ENCODE measurements at places on chromosomes 7 and 10.

GRCh38 chr10:133278577-133279265 is 2.1 kb upstream of the ADAM8 start:
- no peak for DNase-seq

- DNase-seq, result no peak
Measured at GRCh38 chr10:101244321-101245050, 15.2 kb upstream of the LBX1 start.

DNA sequence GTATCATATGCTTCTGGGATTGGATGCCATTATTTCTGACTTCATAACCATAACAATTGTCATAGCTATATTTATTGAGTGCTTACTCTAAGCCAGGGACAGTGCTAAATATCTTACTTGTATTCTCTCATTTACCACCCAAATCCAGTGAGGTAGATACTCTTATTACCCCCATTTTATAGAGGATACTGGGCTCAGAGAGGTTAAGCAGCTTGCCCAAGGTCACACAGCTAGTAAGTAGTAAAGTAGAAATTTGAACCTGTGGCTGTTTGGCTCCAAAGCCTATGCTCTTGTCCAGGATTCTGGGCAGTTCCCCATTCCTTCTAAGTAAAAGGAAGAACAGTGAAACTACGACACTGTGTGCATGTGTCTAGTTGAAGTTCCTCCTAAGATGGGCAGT is 56.5 kb downstream of the COL13A1 start:
- DNase-seq, result no peak

GRCh38 chr10:126734015-126734414 is 63.5 kb upstream of the C10orf90 start:
- DNase-seq, result no peak

DNA sequence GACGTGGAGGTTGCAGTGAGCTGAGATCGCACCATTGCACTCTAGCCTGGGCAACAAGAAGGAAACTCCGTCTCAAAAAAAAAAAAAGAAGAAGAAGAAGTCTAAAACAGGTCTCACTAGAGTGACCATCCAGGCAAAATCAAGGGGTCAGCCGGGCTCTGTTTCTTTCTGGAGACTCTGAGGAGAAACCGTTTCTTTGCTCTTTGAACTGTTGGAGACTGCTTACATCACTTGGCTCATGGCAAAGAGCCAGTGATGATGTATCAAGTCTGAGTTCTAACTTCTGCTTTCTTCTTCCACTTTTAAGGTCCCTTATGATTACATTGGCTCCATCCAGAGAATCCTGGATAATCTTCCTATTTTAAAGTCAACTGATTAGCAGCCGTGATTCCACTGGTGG is 306.8 kb downstream of the WDR11 start:
- DNase-seq, result no peak

DNA sequence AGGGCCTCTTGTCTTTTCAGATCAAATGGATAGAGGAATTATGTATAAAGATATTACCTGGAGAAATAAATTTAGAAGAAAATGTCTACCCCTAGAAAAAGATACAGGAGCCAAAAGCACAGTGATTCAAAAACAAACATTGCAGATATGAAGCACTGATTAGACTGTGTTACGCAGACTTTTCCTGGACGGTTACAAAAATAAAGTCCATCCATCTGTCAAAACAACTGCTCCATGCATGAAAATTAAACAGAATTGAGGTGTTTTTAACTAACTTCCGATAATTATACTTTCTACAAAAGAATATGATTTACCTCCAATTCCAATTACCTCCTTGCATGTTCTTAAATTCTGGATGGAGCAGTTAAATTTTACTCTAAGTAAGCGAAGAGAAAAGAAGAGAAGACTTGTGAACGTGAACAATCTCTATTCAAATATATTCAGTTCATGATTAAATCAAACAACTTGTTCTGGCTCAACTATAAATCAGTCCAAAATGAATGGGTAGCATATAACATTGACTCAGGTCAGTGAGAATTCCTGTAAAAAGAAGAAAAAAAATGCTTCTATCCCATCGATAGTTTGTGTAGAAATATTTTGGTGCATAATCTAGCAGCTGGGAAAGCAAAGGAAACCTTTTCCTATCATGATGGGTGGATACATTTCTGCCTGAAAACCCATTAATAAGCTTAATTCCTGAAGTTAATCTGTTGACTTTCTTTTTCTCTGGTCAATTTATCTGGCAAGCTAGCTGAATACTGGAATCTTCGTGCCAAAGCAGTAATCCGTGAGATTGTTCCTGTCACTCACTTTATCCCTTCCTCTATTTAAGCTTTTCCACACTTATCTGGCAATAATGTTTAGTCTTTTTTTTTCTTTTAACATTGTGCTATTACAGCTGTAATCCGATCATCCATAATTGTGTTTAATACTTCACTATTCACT is 80.4 kb downstream of the SEMA3A start:
- DNase-seq, result no peak

- DNase-seq, result no peak
Measured at GRCh38 chr10:87761892-87762291, 56.1 kb downstream of the ATAD1 start.

DNA sequence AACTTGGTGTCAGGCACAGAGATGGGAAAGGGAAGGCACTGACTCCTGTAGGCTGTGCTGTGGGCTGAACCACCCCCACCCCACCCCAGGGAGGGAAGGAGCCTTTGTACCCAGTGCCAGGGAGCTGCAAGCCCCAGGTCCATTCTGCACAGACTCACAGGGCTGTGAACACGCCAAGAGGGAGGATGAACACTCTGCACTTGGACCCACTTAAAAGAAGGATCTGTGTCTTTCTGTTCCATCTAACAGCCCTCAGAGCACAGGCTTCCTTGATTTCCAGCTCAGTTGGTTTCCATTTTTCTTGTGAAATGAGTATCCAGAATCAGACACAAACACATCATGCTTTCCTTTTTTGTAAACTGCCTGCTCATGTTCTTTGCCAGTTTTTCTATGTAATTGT is 84.9 kb downstream of the GRB10 start:
- no peak for DNase-seq

GRCh38 chr10:118817328-118818068 is 62.7 kb upstream of the CACUL1 start:
- DNase-seq, result no peak

GRCh38 chr7:134701272-134701671 is 54.6 kb downstream of the BPGM start:
- no peak for DNase-seq

GRCh38 chr7:1936531-1937251 is 266.6 kb downstream of the ELFN1 start:
- DNase-seq, result no peak

DNA sequence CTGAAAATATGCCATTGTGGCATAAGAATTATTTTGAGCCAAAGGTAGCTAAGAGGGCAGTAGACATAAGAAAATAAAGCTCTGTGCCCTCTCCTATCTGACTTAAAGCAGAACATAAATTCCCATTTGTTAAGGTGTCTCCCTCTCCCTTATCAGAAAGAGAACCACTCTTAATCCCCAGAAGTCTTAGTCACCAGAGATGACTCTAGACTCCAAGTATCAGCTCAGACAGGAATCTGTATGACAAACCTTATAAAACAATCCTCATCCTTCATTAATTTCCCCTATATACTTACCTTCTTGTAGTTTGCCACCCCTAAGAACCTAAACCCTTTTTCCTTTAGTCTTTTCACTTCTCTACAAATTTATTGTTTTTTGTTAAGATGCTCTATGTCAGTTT is 21.8 kb upstream of the PIP4K2A start:
- no peak for DNase-seq

DNA sequence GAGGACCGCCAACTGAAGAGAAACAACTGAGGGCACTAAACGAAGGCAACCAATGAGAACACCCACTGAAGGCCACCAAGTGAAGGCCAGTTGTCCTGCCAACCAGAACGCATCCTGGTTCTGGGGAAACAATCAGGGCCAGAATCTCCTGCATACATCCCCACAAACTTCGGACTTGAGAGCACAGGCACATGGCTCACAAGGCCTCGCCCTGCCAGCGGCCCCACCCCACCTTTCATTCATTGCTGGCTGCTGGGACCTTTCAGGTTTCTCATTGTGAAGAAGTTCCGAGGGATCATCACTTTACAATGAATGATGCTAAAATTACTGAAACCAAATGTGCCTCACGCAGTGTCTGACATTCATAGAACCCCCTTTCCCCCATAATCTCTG is 79.2 kb upstream of the ABI1 start:
- no peak for DNase-seq

DNA sequence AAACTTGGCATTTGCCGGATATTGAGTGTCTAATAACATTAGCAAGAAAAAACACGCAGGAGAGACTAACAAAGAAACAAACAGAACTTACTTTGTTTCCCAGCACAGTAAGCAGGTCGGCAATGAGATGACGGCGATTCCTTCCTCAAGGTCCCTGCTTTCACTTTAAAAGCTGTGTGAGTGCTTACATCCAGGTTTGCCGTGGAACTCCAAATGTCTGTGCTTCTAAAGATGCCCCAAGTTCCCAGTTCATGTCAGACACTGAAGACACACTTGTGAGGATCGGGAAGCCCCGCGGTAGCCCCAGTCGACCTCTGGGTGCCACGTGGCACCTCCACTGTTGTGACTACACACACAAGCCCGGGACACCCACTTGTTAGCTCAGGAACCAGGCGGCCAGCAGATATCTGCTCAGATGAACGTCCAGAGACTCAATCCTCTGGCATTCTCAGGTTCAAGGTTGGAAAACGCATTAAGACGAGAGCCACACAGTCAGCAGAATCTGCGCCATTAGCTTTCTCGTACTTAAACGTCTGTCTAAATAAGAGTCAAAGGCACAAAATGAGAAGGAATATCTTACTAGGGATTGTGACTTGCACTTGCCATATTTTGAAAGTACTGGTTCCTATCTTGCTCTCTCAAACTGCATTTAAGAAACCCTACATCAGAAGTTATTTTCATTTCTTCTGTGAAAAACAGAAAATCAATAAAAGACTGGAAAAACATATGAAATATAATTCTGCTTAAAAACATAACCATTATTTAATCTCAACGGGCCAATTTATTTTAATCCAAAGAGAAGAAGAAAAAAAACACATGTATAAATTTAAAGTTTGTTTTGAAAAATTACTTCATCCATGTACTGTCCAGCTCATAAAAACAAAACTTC is 207.6 kb upstream of the KLF14 start:
- DNase-seq, result no peak

DNA sequence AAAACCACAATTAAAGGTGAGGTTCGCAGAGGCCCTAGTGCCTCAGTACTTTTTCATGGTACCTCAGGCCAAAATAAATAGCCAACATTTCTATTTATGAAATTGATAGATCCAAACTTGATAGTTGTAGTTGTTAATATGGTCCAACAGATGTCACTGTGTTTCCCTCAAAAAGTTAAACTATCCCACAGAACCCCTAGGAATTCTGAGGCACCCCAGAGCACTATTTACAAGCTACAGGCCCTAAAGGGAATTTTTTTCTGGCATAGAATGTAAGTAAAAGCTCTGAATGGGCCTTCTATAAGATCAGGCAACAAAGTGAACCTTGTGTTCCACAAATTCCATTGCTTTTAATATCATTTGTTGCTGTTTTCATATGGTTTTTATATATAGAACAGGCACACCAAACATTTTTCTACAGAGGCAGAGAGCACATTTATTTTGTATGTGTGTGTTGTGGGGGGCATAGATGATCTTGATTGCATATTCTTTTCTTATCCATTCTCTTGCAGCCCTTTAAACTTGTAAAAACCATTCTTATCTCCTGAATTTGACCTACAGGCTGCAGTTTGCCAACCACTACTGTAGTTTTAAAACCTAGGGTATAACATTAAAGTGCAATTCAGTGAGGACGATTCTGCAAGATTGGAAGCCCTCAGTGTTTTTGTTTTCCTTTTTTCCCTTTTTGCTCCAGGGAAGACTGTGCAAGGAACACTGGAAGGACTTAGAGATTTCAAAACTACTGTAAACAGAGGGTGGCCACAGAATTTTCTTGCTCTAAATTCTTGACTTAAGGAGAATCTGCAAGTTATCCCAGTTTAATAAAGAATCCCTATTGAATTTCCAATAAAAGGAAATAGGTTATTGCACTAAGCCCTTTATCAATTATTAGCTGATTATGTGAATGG is 3.5 kb upstream of the ARL4A start:
- DNase-seq, result no peak

GRCh38 chr7:154623399-154623798 is 379.5 kb downstream of the PAXIP1 start:
- DNase-seq, result no peak
